ENCODE measurements at places on chromosomes 6 and 20.

- DNase-seq, result no peak
Measured at GRCh38 chr20:12156252-12156651, 238.6 kb downstream of the BTBD3 start.

- DNase-seq, result no peak
Measured at GRCh38 chr6:84967389-84967788, 203.0 kb upstream of the TBX18 start.

GRCh38 chr6:56729719-56730118, 87.0 kb upstream of the DST start:
- no peak for DNase-seq

DNA sequence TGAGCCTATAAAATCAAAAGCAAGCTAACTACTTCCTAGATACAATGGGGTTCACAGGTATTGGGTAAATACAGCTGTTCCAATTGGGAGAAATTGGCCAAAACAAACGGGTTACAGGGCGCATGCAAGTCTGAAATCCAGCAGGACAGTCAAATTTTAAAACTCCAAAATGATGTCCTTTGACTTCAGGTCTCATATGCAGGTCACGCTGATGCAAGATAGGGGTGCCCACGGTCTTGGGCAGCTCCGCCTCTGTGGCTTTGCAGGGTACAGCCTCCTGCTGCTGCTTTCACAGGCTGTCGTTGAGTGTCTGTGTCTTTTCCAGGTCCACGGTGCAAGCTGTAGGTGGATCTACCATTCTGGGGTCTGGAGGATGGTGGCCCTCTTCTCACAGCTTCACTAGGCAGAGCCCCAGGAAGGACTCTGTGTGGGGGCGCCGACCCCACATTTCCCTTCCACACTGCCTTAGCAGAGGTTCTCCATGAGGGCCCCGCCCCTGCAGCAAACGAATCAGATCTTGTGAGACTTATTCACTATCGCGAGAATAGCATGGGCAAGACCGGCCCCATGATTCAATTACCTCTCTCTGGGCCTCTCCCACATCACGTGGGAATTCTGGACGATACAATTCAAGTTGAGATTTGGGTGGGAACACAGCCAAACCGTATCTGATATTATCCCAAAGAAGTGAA, 11.9 kb upstream of the SMIM29 start:
- no peak for DNase-seq

GRCh38 chr6:41515995-41516394, 30.2 kb upstream of the FOXP4 start:
- no peak for DNase-seq

- no peak for DNase-seq
Measured at GRCh38 chr20:57829805-57830514, 120.1 kb upstream of the PMEPA1 start.

DNA sequence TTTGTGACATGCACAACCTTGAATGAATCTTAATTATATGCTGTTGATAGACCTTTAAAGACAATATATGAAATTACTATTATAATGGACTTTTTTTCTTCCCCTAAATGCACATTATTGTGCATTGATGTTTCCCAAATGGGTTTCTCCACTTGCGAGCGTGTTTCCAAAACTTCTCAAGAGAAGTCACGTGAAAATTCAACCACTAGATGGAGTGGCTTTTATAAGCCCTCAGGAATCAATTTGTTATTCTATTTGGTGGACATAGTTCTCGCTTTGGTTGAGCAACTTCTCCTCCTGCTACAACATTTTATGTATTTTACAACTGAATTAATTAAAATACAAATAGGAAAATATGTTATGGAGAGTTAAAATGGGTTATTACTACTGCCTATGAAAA, 9.0 kb downstream of the CNR1 start:
- DNase-seq, result no peak

DNA sequence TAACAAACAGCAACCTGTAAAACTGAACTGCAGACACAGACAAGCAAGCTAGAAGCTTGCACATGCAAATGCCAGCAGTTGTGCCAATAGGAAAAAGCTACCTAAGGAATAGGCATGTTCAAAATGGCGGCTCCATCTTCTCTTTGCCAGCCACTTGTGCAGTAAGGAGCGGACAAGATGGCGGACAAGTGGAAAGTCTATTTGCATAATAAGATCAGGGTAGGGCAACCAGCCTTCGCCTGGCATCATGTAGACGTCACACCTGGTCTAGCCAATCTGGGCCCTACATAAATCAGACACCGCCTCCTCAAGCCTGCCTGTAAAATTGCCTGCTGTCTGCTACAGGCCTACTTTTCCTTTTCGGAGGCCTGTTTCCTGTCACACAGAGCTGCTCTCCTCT, 18.0 kb downstream of the C6orf52 start:
- no peak for DNase-seq

- no peak for DNase-seq
Measured at GRCh38 chr20:22429175-22430153, 154.9 kb downstream of the FOXA2 start.

- DNase-seq, result no peak
Measured at GRCh38 chr6:22072949-22073348, 223.9 kb downstream of the PRL start.

- DNase-seq, result no peak
Measured at GRCh38 chr6:139881236-139881635, 506.8 kb upstream of the CITED2 start.

DNA sequence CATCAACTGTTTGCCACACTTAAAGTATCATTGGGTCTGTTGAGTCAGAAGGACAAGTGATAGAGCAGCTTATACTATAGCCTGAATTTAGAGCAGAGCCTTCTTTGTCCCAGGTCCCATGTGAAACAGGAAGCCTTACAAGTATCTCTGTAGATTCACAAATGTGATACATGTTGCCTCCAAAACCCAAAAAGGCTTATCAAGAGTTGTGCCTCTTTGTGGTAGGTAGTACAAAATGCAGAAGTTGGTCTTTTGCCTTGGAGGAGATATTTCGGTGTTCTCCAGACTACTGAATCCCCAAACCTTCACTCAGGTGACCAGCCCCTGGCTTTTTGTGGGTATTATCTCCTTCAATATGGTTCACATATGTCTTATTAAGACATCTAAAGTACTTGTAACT, 172.8 kb upstream of the PROKR2 start:
- DNase-seq, result no peak

All from CD4-positive, alpha-beta T cell treated with Interleukin-10 for 1 hour (primary cell).